ENCODE measurements at places on chromosomes 4 and X.

DNA sequence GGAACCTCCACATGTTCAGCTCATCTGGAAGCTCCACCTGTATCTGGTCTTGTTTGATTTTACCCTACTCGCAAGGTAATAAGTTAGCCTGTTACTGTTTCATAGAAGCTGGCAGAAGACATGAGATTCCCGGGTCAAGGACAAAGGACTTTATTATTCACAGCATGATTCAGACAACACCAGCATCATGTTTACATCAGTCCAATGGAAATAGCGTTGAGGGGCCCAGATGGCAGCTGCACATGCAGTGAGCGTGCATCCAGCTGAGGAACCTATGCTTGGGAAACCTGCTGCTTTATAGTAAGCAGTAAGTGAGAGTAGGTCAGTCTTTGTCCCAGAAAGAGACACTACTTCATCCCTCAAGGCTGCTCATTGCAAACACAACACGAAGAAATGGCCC lies 19.8 kb downstream of the TSPAN5 start:
- no peak for DNase-seq

- no peak for DNase-seq
Measured at GRCh38 chr4:176791591-176792325, 964 bp downstream of the VEGFC start.

DNA sequence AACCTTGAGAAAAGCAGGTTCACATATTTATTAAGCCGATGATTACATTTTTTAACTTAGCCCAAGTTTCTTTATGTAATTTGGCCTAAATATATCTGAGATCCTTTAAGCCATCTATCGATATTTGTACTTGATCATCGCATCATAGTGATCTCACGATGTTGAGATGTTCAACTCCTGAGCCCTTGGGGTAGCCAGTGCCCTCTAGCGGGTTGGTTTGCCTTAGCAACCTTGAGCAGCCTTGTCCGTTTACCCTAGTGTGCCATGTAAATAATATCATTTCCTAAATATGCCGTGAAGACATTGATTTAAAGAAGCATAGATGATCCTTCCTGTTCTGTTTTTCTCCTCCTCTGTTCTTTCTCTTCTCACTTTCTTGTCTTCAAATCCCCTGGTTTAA lies 432.2 kb downstream of the RPA4 start:
- no peak for DNase-seq

DNA sequence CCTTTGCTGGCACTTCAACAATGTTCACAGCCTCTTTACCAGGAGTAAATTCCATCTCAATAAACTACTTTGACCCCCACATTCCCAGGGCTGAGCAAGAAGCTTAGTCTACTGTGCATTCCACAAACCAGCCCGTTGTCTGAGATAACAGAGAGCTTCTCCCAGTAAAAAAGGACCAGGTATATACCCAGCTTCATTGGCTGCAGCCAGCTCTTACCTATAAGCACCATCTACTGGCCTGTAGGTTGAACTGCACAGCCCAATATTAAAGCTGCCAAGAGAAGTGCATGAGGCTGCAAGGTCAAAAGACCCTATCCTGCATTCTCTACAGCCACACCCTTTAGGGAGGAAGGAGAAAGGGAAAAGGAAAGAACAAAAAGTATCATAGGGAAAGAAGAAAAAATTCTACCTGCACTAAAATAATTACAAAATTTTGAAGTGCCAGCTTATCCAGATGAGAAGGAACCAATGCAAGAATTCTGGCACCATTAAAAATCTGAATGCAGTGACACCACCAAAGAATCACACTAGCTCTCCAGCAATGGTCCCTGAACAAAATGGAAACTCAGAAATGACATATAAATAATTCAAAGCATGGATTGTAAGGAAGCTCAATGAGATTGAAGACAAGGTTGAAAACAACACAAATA lies 45.7 kb upstream of the INTU start:
- peak; percentile 6 for DNase-seq

DNA sequence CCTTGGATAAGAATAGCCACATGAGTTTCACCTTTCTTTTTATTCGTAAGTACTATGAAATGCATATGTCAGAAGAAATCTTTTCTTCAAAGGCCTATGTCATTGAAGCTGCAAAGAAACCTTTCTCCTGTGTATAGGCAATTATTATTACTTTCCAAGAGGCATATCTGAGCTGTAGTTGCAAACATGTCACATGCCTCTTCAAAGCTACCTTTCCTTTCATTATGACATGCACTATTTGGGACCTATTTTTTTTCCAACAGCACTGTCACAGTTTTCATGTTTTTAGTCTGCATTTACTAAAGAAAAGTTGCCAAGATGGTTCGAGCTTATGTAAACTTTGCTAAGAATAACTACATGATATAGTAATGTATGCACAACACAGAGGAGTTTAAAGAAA lies 548.8 kb upstream of the GALNT7 start:
- DNase-seq = no peak

GRCh38 chr4:38691251-38692008 lies 27.4 kb downstream of the KLF3 start:
- no peak for DNase-seq

DNA sequence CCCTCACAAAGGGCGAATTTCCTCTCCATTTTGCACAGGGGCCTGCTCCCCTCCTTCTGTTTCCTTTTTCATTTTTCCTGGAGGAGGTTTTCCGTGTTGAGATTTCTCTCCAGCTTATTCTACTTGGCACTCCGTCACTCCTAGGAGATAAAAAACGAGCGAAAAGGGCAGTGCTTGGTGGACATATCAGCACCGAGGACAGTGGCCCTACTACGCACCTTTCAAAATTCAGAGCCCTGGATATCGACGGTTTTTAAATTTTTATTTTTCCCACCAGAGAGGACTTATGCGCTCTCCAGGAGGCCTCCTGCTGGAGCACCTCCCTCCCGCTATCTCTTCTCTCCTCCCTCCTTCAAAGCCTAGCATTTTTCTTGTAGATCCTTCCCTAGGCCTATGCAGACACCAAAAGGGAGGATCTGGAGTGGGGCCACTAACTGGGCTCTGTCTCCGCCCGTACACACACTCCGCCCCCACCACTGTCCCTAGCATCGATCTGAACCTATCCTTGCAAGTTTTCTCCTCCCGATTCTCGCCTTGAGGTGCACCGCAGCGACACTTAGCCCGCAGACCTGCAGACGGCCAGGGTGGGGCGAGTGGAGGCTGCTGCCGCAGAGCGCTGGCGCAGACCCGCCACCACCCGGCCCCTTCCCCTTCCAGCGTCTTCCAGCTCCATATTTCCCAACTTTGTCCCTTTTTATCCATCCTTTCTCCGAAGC lies 8.5 kb upstream of the TCEAL9 start:
- DNase-seq = no peak

DNA sequence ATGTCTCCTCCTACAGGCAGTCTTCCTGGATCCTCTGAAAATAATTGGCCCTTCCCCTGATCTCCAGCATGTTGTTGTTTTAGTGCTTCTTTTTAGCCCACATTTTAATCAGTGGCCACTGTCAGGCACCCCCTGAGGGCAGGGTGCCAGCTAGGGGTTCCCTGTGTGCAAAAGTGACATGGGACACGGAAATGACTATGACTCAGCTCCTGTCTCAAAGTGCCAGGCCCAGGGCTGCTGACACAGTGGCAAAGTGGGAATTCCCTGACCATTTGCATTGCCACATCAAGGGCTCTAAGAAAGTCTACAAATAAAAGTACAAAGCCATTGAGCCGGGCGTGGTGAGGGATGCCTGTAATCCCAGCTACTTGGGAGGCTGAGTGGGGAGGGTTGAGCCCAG lies 24.8 kb downstream of the HMX1 start:
- no peak for DNase-seq

All from GM04504 (cell line).